ENCODE measurements at places on chromosomes 4 and X.
A peak's percentile ranks its signal among the peaks of the same experiment; 100 is the strongest.

GRCh38 chrX:9501362-9501761 lies 36.5 kb downstream of the TBL1X start:
- DNase-seq, result no peak

DNA sequence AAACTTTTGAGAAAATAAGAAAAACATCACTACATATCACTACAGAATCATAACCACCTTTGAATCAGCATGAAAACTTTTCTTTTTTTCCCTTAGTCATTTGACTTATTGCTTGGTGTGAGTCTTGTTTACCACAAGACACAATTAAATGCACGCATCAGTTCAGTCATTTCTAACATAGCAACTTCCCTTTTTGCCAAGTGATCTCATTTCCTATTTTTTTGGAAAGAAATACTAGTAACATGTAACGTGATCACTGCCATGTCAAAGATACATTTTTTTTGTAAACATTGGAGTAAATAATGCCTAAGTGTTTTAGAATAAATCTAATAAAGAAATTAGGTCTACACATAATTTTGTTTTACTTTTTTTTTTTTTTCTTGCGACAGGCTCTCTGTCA lies 5.1 kb upstream of the CXCL8 start:
- no peak for DNase-seq

- DNase-seq, result peak; percentile 50
Observed at GRCh38 chr4:182142176-182143085, 100.8 kb upstream of the TENM3 start.

DNA sequence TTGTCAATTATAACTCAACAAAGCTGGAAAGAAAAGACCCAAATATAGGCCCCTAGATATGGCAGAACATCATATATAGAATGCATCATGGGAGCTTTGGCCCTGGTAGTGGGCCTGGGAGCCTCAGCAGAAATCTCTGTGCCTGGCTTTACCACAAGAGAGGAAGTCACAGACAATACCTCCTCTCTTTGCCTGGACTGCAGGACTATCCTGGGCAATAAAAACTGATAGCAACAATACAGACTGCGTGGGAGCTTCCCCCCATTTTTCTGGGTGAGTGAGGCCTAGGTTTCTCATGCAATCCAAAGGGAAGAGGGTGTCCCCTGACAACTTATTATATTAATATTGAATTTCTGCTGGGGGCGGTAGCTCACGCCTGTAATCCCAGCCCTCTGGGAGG lies 64.0 kb upstream of the NFKB1 start:
- DNase-seq, result no peak

- DNase-seq, result peak; percentile 29
Observed at GRCh38 chrX:51641421-51642021, 22.8 kb upstream of the CENPVL3 start.

GRCh38 chr4:124642846-124643245 lies 69.7 kb downstream of the ANKRD50 start:
- DNase-seq, result no peak
